Karpas-422 (cell line): ENCODE measurements at places on chromosomes 2 and 18. TPM values are rescaled to one million over a fixed set of nuclear protein-coding genes. Genes with fewer than 3 reads are reported as not detected.

MROH2A gene
- total RNA-seq, result 1.9 and 2.6 TPM in 2 replicates

TRIM54 gene
- not detected in 2 replicates for total RNA-seq

C2orf81 gene
- 3.8 and 7.6 TPM in 2 replicates for total RNA-seq

GPR39 gene
- total RNA-seq, result 0.34 TPM in 1 of 2 replicates, not detected in the other

CAPN14 gene
- total RNA-seq, result 2.0 and 2.6 TPM in 2 replicates

SP140L gene
- 17.0 and 17.5 TPM in 2 replicates for total RNA-seq

RTKN gene
- total RNA-seq, result 28.1 and 31.5 TPM in 2 replicates

TSPYL6 gene
- 0.60 TPM in 1 of 2 replicates, not detected in the other for total RNA-seq

GRCh38 chr2:71499691-71500090 lies 46.3 kb downstream of the DYSF start:
- no peak for DNase-seq
- no peaks in the 10 kb centered on the region for H3K36me3 ChIP-seq
- H3K27ac ChIP-seq, result no peak overlapping the region
- H3K4me3 ChIP-seq, result no peak overlapping the region
- no peaks in the 10 kb centered on the region for H3K4me1 ChIP-seq

DNA sequence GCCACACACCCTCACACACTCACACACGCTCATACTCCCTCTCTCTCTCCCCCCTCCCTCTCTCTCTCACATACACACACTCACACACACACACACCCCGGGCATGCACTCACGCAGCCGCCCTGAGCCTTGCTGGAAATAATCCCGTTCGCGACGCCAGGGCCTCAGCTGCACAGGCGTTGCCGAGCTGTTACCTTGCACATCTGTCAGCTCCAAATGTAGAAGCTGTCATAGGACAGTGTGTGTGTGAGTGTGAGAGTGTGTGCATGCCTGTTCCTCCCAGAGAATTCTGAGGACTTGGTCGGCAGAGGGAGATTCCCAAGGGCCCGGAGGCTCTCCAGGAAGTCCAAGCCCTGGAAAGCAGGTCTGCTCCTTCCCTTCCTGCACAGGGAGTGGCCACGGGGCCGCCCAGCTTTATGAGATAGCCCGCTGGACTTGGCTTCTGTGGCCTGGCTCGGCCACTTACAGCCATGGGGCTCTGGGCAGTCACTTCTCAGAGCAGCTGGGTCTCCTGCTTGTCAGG lies 8.6 kb downstream of the SPR start:
- no peaks in the 10 kb centered on the region for H3K4me1 ChIP-seq
- H3K27ac ChIP-seq, result no peak overlapping the region
- no peaks in the 10 kb centered on the region for H3K27me3 ChIP-seq
- no peak overlapping the region for H3K4me3 ChIP-seq

DNA sequence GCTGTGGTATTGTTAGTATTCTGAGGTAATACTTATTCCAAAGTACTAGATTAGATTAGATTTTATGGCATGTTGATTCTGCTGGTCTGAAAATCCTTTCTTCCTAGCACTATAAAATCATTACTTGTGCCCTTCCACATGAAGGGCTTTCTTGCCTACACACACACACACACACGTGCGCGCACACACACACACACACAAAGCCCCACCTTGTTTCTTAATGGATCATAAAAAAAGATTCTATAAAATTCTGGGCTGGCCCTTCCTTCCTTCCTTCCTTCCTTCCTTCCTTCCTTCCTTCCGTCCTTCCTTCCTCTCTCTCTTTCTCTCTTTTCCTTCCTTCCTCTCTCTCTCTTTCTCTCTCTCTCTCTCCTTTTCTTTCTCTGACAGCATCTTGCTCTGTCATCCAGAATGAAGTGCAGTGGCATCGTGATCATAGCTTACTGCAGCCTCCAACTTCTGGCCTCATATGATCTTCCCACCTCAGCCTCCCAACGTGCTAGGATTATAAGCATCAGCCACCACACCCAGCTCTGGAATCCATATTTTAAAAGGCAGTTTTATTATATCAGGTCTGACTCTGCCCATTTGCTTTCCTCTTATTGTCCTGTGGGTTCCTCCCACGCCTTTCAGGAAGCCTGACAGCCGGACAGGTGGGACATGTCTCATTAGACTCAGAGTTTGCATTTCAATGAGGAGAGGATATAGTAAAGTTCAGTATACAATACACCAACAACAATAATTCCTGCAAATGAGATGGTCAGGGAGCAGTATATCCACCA lies 321.1 kb downstream of the PIK3C3 start:
- no peaks in the 10 kb centered on the region for H3K36me3 ChIP-seq
- H3K4me3 ChIP-seq, result no peak overlapping the region
- no peaks in the 10 kb centered on the region for H3K4me1 ChIP-seq
- DNase-seq, result no peak

DNA sequence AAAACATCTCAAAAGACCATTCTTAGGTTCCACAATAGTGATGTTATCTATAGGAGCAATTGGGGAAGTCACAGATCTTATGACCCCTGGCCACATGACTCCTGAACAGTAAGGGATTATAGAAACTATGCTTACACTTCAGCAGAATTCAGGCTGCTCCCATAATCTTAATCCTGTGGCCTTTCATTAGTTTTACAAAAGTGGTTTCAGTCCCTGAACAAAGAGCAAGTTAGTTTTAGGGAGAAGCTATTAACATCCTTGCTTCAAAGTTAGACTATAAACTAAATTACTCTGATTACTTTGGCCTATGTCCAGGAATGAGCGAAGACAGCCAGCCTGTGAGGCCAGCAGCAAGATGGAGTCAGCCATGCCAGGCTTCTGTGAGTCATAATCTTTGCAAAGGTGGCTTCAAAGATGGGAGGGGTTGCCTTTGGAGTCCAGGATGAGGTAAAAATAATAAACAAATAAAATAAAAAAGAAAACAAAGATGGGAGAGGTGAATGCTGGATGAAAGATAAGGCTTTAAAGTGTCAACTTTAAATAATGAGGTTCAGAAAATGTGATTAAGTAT lies 168.7 kb upstream of the NDUFV2 start:
- H3K27me3 ChIP-seq, result peaks cover 3% of the 10 kb centered on the region; the same call in 1 of the 2 replicates
- H3K36me3 ChIP-seq, result no peaks in the 10 kb centered on the region
- H3K27ac ChIP-seq, result no peak overlapping the region
- no peaks in the 10 kb centered on the region for H3K4me1 ChIP-seq

DNA sequence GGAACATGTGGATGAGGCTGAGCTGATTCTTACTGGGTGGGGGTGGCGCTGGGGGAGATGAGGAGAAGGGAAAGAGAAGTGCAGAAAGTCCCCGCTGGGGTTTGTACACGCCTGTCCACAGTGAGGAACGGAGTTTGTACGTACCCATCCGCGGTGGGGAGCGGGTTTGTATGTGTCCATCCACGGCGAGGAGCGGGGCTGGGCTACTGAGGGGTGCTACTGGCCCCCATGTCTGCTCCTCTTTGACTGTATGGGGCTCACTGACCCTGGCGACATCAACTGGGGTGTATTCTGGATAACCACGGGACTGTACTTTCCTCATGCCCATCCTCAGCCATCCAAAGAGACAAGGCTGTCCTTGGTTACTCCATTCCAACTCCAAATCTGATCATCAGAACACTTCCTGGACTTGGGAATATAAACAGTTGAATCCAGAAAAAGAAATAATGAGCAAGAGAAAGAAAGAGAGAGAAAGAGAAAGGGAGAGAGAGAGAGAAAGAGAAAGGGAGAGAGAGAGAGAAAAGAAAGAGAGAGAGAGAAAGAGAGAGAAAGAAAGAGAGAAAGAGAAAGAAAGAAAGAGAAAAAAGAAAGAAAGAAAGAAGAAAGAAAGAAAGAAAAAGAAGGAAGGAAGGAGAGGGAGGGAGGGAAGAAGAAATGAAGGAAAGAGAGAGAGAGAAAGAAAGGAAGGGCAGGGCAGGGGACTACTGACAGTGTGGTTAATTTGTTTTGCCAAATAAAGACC lies 21.0 kb downstream of the MAL start:
- H3K4me3 ChIP-seq, result no peak overlapping the region
- H3K4me1 ChIP-seq, result no peaks in the 10 kb centered on the region
- H3K27me3 ChIP-seq, result no peaks in the 10 kb centered on the region

DNA sequence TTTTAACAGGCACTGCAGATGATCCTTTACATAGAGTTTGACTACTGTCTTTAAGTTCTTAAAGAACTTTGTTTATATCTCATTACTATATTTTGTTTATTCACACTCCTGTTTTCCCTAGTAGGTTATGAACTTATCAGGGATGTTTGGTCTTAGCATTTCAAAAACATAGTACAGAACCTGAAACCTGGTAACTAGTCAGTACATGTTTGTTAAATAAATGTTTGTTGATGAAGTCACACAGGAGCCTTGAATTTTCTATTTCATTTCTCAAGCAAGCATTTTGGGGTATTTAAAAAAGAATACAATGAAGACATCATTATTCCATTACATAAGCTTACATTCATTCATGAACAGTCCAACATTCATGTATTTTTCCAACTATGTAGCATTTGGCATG lies 280.3 kb upstream of the ZSWIM2 start:
- H3K4me3 ChIP-seq, result no peak overlapping the region
- no peaks in the 10 kb centered on the region for H3K27me3 ChIP-seq
- no peaks in the 10 kb centered on the region for H3K36me3 ChIP-seq

DNA sequence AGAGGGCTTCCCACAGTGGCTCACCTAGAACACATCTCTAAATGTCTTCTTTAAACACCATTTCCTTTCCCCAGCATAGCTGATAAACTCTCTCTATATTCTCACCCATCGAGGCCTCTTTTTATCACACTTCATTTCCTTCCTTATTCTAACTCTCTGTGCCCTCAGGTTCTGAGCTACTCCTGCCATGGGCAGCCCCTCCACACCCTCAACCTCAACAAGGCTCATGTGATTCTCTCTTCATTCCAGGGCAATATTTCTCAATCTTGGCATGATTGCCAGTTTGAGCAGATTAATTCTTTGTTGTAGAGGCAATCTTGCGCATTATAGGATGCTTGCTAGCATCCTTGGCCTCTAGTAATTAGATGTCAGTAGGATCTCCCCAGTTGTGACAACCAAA lies 999.1 kb downstream of the TSN start:
- DNase-seq, result no peak
- H3K4me3 ChIP-seq, result no peak overlapping the region
- no peaks in the 10 kb centered on the region for H3K27me3 ChIP-seq
- H3K36me3 ChIP-seq, result no peaks in the 10 kb centered on the region
